Right ventricle myocardium superior (tissue), 1 donor: ENCODE measurements at places on chromosomes 2 and 18. TPM values are rescaled to one million over a fixed set of nuclear protein-coding genes. Genes with fewer than 3 reads are reported as not detected.

DNA sequence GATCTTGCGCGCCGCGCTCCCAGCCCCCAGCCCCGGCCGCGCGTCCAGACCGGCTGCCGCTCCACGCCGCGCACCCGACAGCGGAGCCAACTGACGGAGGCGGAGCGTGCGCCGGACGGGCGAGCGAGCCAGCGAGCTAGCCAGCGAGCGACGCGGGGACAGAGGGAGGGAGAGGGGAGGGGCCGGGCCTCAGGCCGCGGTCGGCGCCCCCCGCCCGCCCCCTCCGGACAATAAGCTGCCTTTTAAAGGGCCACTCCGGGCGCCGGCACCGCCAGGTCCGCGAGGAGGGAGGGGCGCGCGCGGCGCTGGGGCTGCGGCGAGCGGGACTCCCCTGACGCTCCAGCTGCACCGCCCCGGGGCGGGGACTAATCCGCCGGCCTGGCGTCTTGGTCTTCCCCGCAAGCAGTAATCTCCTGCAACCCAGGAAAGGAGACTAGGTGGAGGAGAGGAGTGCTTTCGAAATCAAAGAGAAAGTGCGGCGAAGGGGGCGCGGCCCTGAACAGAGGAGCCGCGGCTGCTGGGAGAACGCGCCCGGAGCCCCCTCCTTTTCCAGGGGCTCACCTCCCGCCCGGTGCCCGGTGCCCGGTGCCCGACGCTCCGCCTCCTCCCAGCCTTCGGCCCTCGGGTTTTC lies at the start of gene BIN1:
BIN1 (minus strand) TSS at position 164 of the 631 bp plus-strand sequence. CDS start 211 bp downstream, outside the sequence.
- DNase-seq = peak; percentile 93

DNA sequence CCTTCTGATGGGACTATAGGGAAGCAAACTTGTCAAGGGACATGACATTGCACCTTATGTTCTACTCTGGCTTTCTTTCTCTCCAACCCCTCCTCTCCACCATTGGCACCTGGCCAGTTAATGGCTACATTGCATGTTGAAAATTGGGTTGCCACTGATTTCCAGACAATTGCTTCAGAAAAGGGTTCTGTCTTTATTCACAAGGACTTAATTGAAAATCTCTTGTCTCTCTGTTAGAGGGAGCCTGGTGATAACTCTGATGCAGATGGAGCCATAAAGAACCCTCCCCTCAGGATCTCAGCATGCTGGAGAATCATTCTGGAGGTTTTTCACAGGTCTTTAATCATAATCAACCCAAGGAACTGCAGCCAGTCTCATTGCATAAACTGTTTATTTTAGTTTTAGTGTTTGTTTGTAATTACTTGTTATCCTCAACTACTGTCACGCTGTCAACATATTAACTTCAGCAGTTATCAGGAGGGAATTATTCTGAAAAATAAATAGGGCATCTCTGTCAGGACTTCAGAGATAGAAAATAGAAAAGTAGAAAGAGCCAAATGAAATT lies 316.8 kb downstream of the RIT2 start:
- no peak for DNase-seq

Gene DCDC2C
- not detected for total RNA-seq

Gene DRC1
- not detected for total RNA-seq

DNA sequence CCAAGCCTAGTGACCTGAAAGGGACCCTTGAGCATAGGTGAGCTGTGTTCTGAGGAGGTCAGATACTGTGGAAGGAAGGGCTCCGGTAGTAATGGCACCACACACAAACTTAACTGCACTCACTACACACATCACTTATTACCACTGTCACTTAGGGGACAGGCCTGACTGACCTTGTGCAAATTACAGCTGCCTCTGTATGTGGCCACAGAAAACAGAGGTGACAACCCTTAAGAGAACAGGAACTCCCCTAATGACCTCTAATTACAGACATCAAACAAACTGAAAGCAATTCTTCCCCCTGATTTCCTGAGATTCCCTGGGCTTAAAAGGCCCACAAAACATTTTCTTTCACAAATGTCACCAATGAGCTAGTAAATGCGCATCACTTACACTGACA lies 360.6 kb downstream of the RND3 start:
- no peak for DNase-seq

GRCh38 chr2:64860276-64860885 lies 128.8 kb upstream of the SLC1A4 start:
- no peak for DNase-seq

DNA sequence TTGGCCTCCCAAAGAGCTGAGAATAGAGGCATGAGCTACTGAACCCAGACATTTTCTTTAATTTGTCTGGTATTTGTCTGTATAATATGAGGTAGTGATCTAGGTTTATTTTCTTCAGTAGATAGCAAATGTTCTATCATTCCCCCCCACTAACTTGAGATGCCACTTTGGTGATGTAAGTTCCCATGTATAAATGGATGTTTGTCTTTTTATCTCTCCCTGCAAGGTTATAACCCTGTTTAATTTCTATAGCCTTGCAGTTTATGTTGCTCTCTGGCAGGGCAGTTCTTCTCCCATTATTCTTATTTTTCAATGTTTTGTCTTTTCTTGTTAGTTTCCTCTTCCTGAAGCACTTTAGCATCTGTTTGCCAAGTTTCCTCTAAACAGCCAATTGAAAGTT lies 39.1 kb upstream of the MAP4K4 start:
- no peak for DNase-seq

GRCh38 chr2:130393318-130393910 lies 37.6 kb downstream of the PTPN18 start:
- DNase-seq = peak; percentile 27

GRCh38 chr18:62033207-62033606 lies 140.4 kb upstream of the RNF152 start:
- no peak for DNase-seq

GRCh38 chr2:85215081-85215447 lies 81.9 kb downstream of the TCF7L1 start:
- no peak for DNase-seq

Gene OR6B2
- total RNA-seq = not detected

GRCh38 chr2:144493027-144493809 lies 26.7 kb downstream of the ZEB2 start:
- DNase-seq = no peak

GRCh38 chr2:101130081-101130480 lies 21.1 kb downstream of the TBC1D8 start:
- DNase-seq = no peak
